Iris pigment epithelial cell (primary cell): ENCODE measurements at places on chromosomes 1 and 21.

DNA sequence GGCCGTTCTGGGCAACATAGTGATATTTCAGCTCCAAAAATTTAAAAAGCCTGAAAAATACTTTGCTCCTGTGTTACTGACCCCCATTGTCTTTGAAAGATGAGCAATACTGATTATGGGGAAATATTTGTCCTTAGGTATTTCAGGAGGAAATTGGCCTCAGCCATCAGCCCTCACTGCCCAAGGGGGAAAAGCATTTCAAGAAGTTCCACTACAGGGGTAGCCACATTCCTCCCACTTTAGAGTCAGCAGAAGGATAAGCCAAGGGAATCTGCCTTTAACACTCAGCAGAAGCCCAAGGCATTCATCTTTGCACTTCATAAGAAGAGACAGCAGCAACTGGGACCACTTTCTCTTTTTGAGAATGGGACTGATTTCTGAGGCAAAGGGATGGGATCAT is 40.5 kb upstream of the ZNF326 start:
- DNase-seq, result no peak

GRCh38 chr1:47323599-47324031 is 9.7 kb upstream of the STIL start:
- DNase-seq, result no peak

DNA sequence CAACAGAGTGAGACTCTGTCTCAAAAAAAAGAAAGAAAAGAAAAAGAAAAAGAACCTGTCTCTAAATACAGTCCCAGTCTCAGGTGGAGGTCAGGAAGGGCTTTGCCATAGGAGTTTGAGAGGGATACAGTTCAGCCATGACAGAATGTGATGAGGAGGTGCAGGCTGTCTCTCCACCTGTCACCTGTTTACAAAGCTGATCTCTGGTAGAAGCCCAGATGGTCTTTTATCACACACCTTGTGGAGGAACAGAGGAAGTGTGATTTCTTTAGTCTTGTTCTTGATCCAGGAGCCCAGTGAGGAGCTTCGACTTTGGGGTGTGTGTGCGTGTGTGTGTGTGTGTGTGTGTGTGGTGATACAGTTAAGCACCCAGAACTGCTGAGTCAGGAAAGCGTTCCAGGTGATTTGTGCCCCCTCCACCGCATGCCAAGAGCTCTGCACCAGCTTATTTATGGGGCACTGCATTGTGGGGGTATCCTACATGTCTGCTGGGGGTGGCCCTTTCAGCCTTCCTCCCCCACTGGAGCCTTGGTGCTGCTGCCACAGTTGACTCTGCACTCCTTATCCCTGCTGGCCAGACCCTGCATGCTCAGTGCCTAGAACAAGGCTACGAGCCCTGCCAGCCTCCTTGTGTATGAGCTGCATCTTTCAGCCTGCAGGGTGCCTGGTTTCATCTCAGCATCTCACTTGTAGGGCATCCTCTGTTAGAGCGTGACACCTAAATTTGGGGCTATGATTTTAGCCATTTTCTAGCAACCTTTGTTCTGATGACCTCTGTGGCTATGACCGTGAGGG is 19.3 kb downstream of the DOP1B start:
- no peak for DNase-seq

- DNase-seq, result peak; percentile 37
Measured at GRCh38 chr1:199550199-199551065, 477.1 kb upstream of the NR5A2 start.

- no peak for DNase-seq
Measured at GRCh38 chr1:36884029-36884701, 150.2 kb downstream of the GRIK3 start.

DNA sequence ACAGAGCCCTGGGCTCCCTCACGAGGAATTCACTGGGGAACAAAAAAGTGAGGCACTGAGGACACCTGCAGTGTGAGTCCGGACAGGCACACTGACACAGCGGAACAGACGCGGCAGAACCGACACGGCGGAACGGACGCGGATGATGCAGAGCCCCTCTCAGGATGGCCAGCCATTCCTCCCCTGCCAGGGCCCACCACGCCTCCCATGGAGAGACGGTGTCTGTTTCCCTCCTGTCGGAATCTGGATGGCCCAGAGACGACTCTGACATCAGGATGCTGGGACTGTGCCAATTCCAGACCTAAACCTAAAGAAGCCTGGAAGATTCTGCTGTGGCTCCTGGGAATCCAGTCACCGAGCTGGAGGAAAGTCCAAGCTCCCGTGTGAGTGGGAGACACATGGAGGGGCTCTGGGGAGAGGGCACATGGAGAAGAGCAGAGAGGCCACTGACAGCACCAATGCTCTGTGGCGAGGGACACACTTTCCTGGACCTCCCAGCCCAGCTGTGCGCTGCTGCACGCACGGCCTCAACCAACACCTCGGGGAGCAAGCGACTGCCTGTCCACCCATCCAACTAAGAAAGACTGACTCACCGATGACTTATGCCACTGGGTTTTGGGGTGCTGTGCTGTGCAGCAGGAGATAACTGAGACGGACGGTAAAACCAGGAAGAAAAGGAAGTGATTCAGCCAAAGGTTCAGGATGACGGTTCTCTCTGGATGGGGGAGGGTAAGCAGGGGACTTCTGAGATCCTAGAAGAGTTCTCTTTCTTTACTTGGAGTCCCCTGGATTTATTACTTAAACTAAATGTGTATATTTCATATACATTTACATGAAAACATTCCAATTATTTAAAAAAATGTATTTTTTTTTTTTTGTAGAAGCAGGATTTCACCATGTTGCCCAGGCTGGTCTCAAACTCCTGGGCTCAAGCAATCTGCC is 23.3 kb downstream of the ZBTB17 start:
- peak; percentile 97 for DNase-seq

GRCh38 chr1:228343191-228343661 is 63.4 kb downstream of the TRIM11 start:
- DNase-seq, result no peak

- DNase-seq, result peak; percentile 25
Measured at GRCh38 chr1:17094664-17095063, 24.6 kb downstream of the PADI2 start.
